Erythroblast (primary cell): ENCODE measurements at places on chromosomes 1 and 21.
A peak's percentile ranks its signal among the peaks of the same experiment; 100 is the strongest.

DNA sequence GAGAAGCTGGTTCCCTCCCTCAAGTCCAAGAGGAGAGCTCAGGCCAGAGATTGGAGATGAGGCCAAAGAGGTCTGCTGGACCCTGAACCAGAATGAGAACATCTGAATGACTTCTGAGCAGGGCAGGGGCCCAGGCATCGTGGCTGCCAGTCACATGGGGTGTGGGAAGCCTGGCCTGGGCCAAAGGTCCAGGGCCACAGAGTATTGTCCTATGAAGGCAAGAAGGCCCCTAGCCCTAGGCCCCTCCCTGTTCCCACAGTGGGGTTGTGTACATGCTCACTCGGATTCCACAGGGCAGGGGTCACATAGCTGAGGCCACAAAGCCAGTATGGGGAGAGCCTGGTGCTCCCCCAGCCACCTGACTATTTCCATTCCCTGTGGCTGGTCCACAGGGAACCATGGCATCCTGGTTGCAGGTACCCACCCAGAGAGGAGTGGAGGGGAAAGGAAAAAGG is 18.5 kb upstream of the SLC1A7 start:
- DNase-seq = no peak

DNA sequence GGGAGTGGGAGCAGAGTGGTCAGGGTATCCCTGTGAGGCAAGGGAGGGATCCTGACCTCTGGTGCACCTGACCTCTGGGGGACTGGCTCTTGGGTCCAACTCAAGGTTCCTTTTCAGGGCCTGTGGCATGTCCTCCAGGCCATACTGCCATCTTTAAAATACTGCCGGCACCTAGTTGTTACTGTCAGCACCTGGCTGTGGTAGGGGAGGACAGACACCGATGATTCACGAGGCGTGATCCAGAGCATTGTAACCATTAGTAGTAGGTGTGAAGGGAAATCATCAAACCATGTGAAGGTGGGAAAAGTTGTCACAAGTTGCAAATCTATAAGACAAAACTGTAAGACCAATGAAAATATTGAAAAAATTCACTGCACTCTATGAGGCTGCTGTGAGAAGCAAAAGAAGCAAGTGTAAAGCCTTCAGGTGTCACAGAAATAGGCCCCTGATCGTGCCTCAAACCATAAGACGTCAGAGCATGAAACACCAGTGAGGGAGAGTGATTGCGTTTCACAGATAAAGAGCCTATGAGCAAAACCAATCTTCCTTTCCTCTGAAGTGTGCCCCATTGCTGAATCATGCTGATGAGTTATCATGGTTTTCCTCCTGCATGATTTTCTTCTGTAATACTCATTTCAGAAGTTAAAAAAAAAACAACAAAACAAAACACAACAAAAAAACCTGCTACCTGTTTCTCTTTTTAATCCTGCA is 55.3 kb downstream of the CDC7 start:
- peak; percentile 41 for DNase-seq

DNA sequence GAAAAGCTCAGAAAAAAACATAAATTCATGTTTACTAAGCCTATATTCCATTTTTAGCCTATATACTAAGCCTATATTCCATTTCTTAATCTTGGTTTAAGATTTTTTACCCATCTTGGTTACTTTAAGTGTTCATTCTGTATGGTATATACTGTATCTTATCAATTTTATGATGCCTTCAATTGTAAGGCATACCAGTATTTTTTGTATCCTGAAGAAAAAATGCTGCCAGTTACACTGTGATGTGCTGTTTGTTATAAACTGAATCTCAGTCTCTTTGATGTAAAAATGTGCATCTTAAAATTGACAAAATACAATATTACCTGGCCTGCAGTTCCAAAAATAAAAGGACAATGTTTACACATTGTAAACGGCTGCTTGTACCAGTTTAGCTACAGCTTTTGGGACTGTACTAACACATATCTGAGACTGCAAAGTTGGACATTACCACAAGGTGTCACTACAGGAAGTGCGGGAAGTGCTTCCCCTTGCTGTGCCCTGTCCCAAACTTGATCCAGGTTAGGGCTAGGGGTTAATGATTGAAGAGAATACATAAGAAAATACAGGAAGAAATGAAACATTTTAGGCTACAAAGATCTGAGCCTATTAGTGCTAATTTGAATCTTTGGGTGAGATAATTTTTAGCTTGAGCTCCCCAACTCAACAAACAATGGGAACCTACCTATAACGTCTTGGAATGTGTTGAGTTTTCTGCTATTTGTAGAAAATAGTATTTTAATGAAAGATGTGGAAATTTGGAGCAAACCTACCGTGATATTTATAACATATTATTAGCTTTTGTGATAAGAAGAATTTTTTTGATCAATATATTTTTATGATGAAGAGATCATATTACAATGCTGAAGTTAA is 108.9 kb downstream of the LBR start:
- DNase-seq = peak; percentile 20

DNA sequence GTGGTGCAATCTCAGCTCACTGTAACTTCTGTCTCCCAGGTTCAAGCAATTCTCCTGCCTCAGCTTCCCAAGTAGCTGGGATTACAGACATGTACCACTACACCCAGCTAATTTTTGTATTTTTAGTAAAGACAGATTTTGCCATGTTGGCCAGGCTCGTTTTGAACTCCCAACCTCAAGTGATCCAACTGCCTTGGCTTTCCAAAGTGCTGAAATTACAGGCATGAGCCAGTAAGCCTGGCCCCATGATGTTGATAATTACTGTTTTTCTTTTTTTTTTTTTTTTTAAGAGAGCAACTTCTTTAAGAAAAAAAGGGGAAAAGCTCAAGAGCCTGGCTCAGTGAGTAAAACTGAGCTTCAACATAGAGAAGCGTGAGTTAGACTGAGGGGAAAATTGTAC is 9.6 kb upstream of the SOAT1 start:
- DNase-seq = no peak

- no peak for DNase-seq
Measured at GRCh38 chr21:29534448-29534847, 235.7 kb downstream of the BACH1 start.

- DNase-seq = no peak
Measured at GRCh38 chr1:191869790-191870312, 288.4 kb upstream of the RGS18 start.

- DNase-seq = peak; percentile 43
Measured at GRCh38 chr1:3907031-3907534, 7.0 kb upstream of the C1orf174 start.

DNA sequence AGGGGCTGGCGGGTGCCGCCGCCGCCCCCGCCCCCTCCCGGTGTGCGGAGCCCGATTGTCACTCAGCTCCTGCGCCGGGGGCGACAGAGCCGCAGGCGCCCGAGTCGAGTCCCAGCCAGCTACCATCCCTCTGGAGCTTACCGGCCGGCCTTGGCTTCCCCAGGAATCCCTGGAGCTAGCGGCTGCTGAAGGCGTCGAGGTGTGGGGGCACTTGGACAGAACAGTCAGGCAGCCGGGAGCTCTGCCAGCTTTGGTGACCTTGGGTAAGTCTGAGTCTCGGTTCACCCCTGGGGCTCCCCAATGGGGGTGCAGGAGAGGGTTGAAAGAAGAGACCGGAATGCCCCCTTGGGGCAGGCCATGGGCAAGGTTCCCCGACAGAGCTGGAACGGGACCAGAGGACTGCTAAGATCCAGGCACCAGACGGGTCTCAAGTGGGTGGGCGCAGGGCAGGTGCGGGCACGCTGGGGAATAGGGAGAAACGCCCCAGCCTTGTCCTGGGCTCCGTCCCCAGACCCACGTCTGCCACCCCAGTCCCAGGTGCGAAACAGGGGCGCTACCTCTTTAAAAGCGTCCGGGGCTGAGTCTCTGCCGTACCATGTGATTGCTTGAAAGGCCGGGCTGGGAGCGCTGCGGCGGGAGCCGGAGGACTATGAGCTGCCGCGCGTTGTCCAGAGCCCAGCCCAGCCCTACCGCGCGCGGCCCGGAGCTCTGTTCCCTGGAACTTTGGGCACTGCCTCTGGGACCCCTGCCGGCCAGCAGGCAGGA is at the start of gene ADORA1:
Gene ADORA1, plus strand, starts transcription at position 61 of the 765 bp plus-strand sequence. CDS start 1,116 bp downstream, outside the sequence.
- DNase-seq = no peak

DNA sequence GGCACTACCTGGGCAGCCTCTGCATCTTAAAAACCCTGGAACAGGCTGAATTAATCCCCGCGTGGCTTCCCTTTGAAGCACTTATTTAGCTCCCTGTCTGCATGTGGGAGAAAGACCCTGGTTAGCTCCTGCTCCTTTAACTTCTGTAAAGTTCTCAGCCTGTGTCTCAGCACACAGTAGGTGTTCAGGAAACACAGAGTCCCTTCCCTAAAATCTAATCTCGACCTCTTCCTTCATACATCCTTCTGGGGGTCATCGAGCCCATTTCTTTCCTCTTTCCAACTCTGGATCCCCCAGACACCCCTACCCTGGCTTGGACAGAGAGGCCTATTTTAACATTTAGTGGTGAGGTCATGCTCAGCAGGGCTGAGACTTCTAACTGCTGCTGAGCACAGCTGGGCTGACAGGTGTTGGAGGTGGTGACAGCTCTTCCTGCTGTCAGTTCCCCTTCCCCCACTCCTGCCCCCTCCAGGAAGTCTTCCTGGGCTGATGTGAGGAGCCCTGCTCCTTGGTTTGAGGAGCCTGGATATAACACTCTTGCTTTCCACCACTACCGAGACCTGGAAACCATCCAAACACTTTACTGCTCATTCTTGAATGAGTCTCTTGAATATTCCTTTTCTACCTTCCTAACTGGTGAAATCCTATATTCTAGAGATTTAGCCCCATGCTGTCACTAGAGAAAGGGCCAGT is 5.3 kb downstream of the E2F2 start:
- DNase-seq = no peak

- DNase-seq = no peak
Measured at GRCh38 chr1:188906921-188907641, 1570.6 kb downstream of the BRINP3 start.

DNA sequence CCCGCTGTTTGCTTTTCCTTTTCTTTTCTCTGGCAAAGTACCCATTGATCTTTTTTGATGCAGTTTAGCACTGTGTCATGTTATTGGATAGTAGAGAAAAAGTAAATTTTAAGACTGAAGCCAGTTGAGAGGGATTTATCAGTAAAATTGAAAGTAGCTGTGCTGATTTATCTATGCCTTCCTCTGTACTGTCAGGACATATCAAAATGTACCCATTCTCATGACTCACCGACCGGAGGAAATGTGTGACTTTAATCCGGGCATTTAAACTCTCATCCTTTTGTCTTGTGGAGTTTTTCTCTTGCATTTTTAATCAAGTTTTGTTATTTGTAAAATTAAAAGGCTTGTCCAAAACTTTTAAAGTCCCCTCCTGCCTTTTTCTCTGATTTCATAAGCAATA is 276.6 kb upstream of the FMN2 start:
- no peak for DNase-seq

DNA sequence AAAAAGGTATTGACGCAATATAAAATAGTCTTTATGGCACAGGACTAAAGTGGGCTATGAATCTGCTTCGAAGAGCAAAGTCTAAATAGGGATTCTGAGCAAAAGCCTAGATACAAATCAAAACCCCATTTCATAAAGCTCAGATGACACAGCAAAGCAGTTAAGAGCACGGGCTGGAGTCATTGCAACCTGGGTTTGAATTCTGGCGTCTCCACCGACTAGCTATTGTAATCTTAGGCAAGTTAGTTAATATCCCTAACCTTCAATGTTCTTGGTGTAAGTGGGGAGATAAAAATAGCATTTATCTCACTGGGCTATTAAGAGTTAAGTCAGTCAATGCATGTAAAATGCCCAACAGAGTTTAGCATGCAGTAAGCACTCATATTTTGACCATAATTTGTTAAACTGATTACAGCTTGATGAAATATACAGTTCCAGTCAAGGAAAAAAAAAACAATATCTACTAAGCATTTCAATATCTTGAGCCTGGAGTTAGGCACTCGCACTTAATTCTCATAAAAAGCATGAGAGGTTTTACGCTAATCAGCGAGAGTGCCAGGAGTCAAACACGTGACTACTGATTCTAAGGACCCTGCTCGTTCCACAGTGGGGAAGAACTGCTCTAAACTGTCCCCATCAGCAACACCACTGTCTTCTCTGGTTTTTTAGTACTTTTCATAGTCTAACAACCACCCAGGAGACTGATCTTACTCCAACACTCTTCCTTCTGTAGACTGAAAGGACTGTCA is 75.5 kb downstream of the JAK1 start:
- no peak for DNase-seq

DNA sequence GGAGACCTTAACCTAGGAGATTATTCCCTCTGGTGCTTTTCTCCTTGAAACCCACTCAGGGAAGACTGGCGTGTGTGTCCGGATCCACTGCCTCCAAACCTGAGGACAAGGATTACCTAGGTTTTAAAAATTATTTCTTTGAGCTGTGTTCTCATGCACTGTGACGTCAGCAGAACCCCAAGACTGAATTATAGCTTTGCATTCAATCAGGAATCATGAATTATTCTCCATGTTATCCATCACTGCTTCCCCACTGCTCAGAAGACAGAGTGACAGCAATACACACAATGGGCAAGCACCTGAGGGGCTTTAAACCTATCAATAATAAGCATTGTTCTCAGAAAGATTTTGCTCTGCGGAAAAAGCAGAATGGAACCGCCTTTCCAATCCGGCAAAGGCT is 253.2 kb upstream of the FOXD3 start:
- DNase-seq = no peak

DNA sequence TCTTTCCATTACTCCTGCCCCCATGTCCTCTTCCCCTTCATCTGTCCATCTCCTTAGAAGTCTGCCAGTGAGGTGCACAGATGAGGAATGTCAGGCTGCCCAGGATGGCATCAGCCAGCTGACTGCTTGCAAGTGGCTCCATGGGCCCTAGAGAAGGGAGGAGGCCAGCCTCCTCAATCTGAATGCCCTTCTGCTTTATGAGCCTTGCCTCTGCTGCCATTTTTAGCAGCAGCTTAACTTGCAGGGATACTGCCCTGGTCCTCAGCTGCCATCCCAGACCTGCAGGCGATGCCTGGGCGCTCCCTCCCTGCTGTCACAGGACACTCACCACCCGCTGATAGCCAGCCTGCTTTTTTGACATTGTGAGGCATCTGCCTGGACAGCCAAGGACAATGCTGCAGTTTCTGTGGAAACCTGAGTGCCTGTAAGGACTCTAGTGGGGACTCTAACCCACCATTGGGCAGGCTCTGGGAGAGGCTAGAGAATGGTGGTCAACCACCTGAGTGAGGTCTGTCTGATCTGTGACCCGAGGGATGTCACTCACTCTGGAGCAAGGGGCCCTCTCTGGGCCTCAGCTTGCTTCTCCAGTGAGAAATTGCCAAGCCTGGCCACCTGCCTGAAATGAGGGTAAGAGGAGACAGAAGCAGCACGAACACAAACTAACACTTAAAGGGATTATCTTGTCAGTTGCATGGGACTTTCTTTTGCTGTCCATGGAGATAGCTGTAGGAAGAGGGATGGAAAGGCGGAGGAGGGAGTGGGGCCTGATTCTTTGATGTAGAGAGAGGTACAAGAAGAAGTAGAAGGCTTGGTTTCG is 185.0 kb downstream of the MIS18A start:
- no peak for DNase-seq
